ENCODE measurements at places on chromosomes 16 and 17.
A peak's percentile ranks its signal among the peaks of the same experiment; 100 is the strongest.

- DNase-seq: no peak
These were observed 46.0 kb downstream of the HOXB1 start for GRCh38 chr17:48484850-48485249.

DNA sequence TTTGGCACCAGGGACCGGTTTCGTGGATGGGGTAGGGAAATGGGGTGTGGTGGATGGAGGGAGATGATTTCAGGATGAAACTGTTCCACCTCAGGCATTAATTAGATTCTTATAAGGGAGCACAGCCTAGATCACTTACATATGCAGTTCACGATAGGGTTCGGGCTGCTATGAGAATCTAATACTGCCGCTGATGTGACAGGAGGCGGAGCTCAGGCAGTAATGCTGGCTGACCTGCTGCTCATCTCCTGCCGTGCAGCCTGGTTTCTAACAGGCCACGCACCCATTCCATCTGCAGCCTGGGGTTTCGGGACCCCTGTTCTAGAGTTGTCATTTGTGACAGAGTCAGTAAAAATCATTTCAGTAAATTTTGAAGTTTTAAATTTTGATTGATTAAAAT, 99.7 kb downstream of the CHD9 start:
- DNase-seq: peak; percentile 7

GRCh38 chr17:339193-340061, 13.2 kb downstream of the RPH3AL start:
- DNase-seq: no peak

DNA sequence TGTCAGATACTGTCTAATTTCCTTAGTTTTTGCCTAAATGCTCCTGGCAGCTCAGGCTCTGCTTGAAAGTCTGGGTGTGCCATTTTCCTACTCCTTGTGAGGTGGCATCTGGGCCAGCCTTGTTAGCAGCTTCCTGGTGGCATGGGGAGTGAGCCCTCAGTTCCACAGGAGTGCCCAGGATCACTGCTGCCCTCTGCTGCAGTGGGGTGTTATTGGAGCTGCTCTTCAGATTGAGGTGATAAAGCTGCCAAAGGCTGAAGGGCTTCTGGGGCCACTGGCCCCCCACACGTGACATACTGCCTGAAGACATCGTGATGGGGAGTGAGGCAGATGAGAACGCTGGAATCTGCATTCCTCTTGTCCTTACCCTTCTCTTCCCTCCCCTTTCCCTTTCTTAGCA, 27.4 kb downstream of the CEP95 start:
- DNase-seq: no peak

GRCh38 chr17:65231662-65232335, 94.6 kb downstream of the RGS9 start:
- peak; percentile 81 for DNase-seq

DNA sequence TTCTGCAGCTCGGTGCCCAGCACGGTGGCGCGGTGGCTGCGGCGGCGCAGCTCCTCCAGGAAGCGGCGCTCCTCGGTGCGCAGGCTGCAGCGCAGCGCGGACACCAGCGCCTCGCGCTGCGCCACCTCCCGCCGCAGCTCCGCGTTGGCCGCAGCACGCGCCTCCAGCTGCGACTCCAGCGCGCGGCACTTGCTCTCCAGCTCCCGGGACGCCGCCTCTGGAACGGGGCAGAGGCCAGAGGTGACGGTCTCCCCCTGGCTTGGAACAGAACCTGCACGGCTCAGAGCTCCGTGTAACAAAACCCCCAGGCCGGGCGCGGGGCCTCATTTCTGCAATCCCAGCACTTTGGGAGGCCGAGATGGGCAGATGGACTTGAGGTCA, 13.2 kb upstream of the CLUH start:
- DNase-seq: peak; percentile 80

DNA sequence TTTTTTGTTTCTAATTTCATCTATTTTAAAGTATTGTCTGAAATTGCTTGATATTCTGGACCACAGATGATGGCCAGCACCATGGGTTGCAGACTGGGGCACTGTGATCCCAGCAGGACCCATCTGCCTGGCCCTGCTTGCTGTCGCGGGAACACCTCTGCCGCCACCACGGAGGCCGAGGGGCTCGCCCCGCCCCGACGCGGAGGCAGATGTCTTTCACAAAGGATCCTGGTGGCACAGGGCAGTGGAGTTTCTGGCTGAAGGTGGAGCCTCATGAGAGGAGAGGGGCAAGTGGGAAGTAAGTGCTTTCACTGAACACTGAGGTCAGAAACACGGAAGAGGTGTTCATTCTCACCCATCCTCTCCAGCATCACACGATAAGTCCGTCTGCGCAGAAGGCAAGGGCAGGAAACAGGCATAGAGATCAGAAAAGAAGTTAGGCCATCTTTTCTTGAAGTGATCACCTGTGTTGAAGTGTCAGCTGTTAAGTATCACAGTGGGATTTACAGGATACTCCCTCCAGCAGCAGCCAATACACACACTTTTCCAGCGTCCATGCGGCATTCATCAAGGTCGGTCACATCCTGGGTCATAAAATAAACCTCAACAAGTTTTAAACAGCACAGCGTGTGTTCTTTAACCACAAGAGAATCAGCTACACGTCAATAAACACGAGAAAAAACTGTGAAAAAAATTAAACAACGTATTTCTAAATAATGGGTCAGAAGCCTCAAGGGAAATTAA, 194.5 kb downstream of the RPTOR start:
- DNase-seq: no peak

- peak; percentile 53 for DNase-seq
These were observed 3.3 kb upstream of the CDK5R1 start for GRCh38 chr17:32483451-32484019.

DNA sequence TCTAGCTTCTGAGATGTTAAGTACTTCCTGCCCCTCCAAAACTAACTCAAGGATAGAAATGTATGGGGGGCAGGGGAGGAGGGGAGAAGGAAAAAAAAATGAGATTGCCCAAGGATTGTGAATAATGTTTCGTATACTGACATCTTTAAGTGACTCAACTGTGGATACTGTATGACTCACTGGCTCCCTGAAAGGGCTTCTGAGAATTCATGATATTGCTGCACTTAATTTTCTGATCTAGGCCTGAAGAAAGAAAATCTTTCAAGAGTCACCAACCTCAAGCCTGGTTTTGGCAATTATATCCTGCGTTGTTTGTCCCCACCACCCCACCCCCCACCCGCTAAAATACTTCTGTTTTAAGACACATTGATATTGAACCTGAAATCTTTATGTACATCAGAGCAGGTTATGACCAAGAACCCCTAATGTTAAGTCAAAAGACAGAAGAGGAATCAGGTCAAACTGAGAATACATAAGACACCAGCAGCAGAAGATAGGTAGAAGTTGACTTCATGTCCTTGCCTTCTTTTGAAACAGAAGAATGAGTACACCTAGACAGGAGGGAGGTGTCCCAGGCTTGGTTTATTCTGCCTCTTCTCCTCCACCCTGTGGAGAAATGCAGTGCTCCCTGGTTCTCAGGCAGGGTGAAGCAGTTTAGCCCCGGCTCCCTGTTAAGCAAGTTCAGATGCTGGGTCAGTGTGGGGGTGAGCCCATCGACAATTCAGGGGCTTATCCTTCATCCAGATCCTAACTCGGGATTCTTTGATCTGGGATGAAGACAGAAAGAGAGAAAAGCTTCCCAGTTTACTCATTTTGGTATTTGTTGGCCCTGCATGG, 3.3 kb upstream of the FBXL20 start:
- no peak for DNase-seq

DNA sequence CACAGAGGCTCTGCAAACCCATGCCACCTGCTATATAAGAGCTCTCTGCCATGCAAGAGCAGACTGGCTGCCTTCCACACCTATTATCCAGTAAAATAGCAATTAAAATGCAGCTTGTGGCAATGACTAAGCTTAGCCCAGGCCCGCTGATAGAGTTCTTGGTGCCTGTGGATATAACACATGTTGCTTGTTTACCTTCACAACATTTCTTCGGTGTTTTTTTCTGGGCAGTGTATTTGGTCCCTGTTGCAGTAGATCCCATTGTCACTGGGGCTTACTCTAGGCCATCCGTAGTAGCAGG, 63.5 kb downstream of the SPECC1 start:
- DNase-seq: no peak

DNA sequence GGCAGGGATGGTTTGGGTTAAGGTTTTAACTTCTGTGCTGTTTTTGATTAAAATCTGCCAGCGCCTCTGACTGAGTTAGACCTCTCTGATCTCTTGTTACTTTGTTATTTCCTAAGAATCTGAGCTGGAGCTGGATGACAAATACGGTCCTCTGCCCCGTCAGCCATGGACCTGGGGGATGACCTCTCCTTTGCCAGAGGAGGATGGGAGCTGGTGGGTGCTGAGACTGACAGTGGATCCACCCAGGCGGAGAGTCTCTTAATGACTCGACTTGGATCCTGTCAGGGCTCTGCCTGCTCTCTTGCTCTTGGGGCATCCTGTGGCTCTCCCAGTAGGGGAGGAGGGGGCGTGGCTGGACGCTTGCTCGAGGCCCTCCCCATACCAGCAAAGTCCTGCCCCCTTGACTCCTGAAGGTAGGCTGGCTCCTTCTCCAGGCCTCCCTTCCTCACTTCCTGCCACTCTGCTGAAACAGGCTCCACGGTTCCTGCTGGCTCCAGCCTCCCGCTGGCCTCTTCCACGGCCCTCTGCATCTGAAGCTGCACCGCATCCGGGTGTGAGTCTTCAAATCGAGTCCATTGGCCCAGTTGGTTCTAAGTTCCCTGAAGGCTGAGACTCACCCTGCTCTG, 24.8 kb upstream of the MAP3K14 start:
- DNase-seq: peak; percentile 73

- peak; percentile 80 for DNase-seq
These were observed 12.4 kb downstream of the SGCA start for GRCh38 chr17:50177983-50178834.

- peak; percentile 79 for DNase-seq
These were observed 209.7 kb downstream of the CCDC182 start for GRCh38 chr17:57535249-57535966.

GRCh38 chr17:47278561-47278960, 24.9 kb downstream of the ITGB3 start:
- DNase-seq: no peak

GRCh38 chr17:79633154-79633553, 22.3 kb upstream of the RBFOX3 start:
- peak; percentile 4 for DNase-seq

DNA sequence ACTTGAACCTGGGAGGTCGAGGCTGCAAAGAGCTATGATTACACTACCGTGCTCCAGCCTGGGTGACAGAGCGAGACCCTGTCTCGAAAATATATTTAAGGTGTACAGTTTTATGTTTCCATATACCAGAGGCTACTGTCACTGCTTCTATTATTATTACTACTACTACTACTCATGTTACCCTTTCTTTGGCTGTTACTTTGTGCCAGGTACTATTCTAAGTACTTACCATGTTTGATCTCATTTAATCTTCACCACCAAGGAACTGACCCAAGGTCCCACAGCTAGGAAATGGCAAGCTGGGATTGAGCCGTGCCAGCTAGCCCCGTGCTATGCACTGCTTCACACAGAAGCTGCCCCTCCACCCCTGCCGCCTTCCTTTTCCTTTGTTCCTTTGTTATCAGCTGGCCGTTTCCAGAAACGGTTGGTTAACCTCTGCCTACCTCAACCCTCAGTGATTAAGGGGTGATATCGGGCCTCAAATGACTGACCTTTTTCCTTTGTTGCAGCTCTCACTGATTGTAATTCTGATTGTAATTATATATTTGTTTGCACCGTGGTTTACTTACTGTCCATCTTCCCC, 78.4 kb downstream of the ABCC1 start:
- no peak for DNase-seq

GRCh38 chr17:62684179-62684578, 56.7 kb downstream of the MRC2 start:
- no peak for DNase-seq

DNA sequence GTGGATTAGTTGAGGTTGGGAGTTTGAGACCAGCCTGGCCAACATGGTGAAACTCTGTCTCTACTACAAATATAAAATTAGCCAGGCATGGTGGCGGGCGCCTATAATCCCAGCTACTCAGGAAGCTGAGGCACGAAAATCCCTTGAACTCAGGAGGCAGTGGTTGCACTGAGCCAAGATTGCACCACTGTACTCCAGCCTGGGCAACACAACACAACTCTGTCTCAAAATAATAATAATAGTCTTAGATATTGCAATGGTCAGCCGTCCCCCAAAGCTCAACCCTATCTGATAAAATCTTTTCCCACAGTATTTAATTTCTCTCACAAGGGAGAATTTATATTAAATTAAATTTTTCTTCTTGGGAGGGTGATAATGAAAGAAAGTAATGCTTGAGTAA, 169.6 kb downstream of the XYLT1 start:
- DNase-seq: no peak

- no peak for DNase-seq
These were observed 21.8 kb upstream of the RASD1 start for GRCh38 chr17:17518014-17518413.

GRCh38 chr17:82110298-82110697, 12.3 kb upstream of the FASN start:
- no peak for DNase-seq

GRCh38 chr17:4849011-4849536, 15.9 kb downstream of the MINK1 start:
- no peak for DNase-seq

- peak; percentile 68 for DNase-seq
These were observed 453.3 kb downstream of the KCNJ2 start for GRCh38 chr17:70622368-70623260.

Data from HEK293T (cell line).